ENCODE measurements at places on chromosomes 6 and 20.

- no peak for DNase-seq
These were observed 309.3 kb downstream of the HDGFL1 start for GRCh38 chr6:22878706-22879105.

DNA sequence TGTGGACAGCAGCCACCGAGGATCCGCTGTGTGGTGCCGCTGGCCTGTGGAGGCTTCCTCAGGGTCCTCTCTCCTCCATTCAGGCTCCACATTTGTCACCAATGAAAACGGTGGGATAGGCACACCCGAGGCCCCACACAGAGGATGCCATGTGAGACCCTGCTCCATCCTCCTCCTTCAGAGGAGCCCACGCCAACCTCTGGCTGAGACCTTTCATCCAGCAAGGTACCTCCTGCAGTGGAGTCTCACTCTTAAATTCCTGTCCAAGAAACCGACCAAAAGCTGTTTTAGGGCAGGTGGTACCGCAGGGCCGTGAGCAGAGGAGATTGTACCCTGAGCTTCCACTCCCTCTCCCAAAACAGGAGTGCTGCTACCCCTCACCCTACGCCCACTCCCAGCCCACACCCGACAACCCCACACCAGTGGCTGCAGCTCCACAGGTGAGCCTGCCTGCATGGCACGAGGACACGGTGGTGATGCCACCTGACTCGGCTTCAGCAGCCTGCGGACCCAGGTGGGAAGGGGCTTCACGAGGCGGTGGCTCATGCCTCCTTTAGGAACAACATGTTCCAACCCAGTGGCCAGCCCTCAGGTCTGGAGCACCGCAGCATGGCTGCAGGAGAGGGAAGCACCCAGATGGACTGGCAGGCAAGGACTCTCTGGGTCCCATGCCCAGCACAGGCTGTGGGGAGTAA is 237.6 kb upstream of the AFDN start:
- DNase-seq, result no peak

DNA sequence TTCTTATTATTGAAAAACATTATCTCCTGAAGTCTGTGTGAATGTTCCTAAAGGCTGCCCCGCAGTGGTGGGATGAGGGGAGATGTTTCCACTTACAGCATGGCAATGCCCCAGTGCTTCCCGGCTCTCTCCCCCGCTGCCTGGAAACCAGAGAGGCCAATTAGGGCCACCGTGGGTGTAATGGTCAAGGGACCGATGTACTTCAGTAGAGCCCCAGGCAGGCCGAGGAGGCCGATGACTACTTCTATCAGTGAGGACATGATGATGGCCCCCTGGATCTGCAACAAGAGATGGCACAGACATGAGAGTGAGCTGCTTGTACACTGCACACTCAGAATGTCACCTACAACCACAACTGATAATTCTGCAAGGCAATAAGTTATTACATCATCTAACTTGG is 117.8 kb downstream of the SLC23A2 start:
- DNase-seq, result no peak

- DNase-seq, result no peak
These were observed 63.1 kb downstream of the ASCC3 start for GRCh38 chr6:100818066-100818465.

GRCh38 chr20:21739682-21740081 is 34.2 kb downstream of the PAX1 start:
- DNase-seq, result no peak
